ENCODE measurements at places on chromosomes 7 and 10. TPM values are rescaled to one million over a fixed set of nuclear protein-coding genes. Genes with fewer than 3 reads are reported as not detected.

- no peak for DNase-seq
Measured at GRCh38 chr7:19526639-19527038, 182.2 kb downstream of the POLR1F start.

ADCYAP1R1 gene
- total RNA-seq = 4.8 TPM

C10orf62 gene
- not detected for total RNA-seq

DNA sequence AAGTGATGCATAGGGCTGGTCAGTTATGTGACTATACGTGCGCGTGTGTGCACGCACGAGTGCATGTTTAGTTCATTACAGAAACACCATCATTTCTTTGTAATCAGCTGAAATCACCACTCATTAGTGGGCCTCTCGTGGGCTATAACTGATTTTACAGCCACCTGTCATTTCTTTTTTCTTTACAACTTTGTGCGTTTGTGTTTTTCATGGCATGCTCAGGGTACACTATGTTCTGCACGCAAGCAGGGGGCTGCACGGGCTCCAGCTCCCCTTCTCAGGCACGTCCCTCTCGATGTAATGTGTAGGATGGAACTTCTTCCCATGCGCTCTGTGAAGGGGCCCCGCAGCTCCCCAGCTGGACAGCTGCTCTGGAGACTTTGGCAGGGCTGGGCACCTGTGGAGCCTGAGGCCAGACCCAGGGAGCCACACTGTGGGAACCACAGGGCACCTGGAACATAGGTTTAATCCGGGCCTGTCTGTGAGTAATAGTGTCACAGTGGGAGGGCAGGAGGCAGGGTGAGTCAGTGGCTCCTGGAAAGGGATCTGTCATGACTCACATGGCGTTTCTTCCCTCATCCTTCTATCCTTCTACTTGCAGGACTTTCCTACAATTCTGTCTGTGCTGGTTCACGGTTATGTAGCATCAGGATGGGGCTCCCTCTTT is 4.9 kb downstream of the GCK start:
- DNase-seq = no peak

DNA sequence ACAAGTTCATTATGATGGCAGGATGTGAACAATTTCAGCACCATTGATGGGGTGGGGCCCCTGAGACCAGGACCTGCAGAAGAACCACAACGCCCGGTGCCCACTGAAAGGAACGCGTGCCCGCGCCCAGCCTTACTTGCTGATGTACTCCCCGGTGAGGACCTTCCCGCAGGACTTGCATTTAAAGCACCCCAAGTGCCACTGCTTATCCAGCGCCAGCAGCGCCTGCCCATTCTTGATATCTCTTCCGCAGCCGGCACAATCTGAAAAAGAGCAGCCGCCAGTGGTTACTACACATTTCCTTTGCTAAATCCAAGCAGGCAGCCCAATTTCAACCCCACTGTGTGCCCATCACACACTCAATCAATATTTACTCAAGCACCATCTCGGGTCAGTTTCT is 110.6 kb downstream of the ABLIM1 start:
- DNase-seq = no peak

GRCh38 chr7:48901966-48902365 is 22.4 kb upstream of the CDC14C start:
- DNase-seq = no peak

GRCh38 chr7:34011696-34012095 is 106.4 kb downstream of the BMPER start:
- no peak for DNase-seq

GRCh38 chr10:78865538-78865875 is 203.3 kb upstream of the ZMIZ1 start:
- peak; percentile 35 for DNase-seq

- DNase-seq = no peak
Measured at GRCh38 chr10:76581506-76582256, 1055.9 kb downstream of the KCNMA1 start.

ZNF365 gene
- 0.18 TPM for total RNA-seq

DNA sequence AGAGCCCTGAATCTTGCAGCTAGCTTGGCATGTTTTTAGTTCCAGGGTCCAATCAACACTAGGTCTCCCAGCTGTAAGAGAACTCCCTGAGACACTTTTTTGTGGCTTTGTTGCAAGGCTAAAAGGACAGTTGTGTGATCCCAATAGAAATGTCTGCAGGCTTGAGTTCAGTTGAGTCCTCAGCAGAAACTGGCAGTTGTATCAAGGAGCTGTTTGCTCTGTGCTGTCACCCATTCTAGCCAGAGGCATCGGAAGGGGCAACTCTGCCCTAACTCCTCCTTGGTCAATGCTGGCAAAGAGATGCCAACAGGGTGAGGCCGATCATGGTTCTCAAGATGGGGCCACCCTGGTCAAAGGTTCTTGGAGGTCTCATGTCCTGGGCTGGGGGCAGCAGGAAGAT is 224.1 kb downstream of the BUB3 start:
- no peak for DNase-seq

- no peak for DNase-seq
Measured at GRCh38 chr7:114812570-114812969, 109.3 kb upstream of the MDFIC start.

GRCh38 chr10:49254556-49255318 is 44.2 kb upstream of the C10orf71 start:
- DNase-seq = peak; percentile 72

DNA sequence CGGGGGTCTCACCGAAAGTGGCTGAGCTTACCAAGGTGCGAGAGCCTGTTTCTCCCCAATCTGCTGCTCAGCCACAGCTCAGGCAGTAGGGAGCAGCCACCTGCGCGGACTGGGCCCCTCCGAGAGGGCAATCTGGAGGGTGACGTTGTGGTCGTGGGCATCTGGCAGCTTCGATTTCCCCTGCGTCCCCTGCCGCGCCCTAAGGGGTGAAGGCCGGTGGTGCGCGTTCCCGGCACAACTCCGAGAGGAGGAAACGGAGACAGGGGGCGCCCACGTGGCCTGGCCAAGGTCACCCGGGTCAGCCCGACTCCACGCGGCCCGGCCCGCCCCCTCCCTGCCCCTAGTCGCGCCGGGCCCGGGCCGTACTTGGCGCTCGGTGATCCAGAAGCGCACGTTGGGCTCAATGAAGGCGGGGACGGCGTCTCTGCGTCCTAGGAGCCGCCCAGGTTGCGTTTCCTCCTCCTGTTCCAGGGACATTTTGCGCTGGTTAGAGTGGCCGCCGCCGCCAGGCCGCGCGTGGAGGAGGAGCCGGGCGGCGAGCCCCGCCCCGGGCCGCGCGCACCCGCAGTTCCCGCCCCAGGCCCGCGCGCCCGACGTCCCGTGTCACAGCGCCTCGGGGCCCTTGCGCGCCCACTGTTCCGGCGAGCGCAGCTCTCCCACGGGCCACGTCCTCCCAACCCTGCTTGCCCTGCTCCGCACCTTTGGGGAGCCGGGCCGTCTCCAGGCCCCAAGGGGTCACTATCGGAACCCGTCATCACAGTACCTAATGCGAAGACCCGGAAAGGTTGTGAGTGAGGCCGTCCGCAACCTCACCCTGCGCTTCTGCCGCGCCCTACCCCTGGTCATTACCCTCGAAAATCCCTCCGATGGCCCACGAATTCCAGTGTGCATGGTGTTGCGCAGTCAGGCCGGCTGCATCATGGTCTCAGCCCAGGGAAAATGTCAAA is at the start of gene SFXN4:
Gene SFXN4 (minus strand): TSS at position 544 of the 947 bp plus-strand sequence. CDS start 67 bp downstream, at position 477.
- peak; percentile 92 for DNase-seq

MMP21 gene
- not detected for total RNA-seq

CCDC3 gene
- total RNA-seq = 4.8 TPM

CALHM2 gene
- 11.6 TPM for total RNA-seq

GRCh38 chr7:94426980-94427875 is 32.5 kb downstream of the COL1A2 start:
- no peak for DNase-seq

DNA sequence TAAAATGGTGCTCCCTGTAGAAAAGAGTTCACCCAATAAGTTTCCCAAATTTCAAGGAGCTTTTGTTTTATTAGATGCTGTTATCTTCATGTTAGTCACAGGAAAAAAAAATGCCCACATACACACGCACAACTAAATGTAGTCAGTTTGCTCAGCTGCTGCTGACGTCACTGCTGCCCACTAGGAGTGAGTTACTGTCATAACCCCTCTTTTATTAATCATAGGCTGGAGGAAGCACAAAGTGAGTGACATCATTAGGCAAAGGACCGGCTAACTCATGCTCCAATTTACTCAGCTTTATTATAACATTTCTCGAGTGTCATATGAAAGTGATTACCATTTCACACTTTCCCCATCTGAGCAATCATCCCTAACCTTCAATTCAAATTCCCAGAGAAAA is 6.7 kb upstream of the INHBA start:
- no peak for DNase-seq

GRCh38 chr10:125982260-125982948 is 86.0 kb downstream of the FANK1 start:
- no peak for DNase-seq

- DNase-seq = no peak
Measured at GRCh38 chr7:113076703-113077102, 9.9 kb downstream of the GPR85 start.

DNA sequence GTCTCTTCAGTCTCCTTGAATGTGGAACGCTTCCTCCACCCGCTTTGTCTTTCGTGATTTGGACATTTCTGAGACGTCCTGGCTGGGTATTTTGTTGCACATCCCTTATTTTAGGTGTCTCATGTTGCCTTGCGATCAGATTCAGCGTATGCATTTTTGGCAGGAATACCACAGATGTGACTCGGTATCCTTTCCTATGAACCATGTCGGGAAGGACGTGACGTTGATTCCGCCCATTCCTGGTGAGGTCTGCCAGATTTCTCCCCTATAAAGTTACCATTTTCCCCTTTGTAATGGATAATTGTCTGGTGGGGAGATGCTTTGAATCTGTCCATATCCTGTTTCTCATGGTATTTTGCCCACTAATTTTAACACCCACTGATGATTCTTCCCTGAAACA is 49.6 kb downstream of the RBM17 start:
- no peak for DNase-seq

DNA sequence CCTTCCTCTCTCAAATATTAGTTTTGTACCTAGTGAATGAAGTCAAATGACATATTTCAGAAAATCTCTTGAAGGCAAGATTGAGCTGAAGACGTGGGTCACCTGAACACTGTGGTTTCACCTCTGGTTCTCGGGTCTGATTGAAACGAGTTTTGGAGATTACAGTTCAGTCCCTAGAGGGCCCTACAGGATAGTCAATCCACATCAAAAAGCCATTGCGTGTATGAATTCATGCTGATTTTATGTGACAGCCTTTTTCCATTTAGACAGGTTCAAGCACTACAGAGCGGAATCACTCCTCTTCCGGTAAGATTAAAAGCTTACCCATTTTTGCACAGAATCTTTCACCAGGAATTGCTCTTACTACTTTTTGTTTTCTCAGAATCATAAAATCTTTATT is 62.2 kb downstream of the VIM start:
- DNase-seq = no peak

INTS15 gene
- total RNA-seq = 35.7 TPM

HPSE2 gene
- total RNA-seq = 0.58 TPM

DNA sequence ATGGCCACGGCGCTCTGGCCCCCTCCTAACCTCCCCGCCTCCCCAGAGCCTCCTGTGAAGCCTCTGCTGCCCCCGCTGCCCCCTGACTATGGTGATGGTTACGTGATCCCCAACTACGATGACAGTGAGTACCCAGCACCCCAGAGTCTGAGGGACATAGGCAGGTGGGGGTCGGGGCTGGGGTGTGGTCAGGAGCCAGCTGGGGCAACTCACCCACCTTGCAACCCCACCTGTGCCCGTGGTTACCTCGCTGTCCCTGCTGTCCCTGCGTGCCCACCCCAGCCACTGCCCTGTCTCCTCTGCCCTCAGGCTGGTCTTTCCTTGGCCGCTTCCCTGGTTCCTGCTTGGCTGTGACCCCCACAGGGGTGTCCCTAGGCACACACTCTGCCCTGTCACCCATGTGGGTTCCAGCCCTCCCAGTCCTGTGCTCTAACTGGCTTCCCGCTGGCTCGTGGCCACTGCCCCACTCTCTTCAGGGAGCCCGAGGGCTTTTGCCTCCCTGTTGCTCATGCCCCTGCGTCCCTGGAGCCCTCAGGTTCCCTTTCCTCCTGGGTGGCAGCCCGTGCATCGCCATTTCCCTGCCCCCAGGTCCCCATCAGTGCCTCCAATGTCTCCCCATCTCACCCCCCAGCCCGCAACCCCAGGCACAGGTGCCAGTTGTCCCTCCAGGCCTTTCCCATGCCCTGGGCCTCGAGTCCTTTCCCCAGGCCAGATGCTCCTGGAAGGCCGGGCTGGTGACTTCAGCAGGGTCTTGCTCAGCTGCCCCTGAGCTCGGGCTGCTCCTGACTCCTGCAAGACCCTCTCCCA is 4.0 kb downstream of the AEBP1 start:
- no peak for DNase-seq

DNA sequence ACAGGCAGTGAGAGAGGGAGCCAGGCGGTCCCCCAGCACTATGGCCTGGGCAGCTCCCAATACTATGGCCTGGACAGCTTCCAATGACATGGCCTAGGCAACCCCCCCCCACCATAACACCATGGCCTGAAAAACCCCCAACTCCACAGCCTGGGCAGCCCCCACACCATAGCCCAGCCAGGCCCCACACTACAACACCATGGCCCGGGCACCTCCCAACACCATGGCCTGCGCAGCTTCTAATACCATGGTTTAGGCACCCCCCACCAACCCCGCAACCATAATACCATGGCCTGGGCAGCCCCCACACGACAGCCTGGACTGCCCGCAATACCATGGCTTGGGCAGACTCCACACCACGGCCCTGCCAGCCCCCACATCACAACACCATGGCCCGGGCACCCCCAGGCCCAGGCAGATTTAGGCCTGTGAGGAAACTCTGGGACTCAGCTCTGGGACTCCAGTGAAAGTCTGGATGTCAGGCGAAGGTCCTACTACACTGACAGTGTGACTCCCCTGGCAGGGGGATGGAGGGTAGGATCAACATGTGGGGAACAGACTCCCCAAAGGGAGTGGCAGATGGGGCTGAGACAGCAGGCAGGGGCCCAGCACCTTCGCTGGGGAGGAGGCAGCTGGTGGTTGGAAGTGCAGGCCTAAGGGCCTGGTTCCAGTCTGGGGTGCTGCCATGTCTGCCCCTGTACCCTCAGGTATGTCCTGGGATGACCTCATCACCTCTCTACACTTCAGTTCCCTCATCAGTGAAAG is 8.7 kb downstream of the CPXM2 start:
- no peak for DNase-seq

GRCh38 chr10:125662584-125662983 is 20.4 kb downstream of the TEX36 start:
- no peak for DNase-seq

ASB10 gene
- not detected for total RNA-seq

C10orf143 gene
- 1.3 TPM for total RNA-seq

GRCh38 chr7:105691082-105691679 is 109.9 kb upstream of the EFCAB10 start:
- no peak for DNase-seq

CRPPA gene
- 11.0 TPM for total RNA-seq

Data from stomach (tissue), 19 donors.